M059J (cell line): ENCODE measurements at places on chromosomes 1 and 21.

DNA sequence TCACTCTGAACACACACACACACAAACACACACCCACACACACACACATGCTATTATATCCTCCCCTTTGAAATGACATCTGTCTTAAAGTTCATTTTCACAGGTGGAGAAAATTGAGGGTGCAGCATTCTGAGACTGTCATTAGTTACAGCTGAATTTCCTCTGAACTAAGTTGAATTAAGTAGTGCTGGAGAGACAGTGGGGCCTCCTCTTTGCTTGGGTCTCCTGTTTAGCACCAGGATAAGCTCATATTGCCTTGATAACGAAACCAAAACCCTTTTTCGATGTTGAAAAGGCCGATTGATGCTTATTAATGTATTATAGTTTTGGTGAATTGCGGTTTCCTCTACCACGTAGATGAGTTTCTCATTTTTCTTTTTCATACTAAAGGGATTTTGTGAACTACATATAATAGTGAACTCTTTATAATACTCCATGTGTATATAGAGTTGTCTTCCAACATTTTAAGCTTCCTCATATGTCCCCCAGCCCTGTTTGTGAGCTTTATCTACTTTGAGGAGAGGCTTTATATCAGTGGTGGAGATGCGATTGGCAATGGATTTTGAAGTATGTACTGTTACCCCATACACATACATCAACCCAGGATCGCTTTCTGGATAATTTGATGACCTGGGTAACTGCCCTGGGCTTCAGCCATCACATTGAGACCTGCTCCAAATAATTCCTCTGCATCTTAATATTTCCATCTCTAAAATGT, 17.4 kb downstream of the DYNLT5 start:
- DNase-seq, result peak; percentile 17

- DNase-seq, result peak; percentile 48
Observed at GRCh38 chr1:35726450-35727433, 8.1 kb upstream of the C1orf216 start.

- DNase-seq, result no peak
Observed at GRCh38 chr1:150302338-150302737, 8.7 kb downstream of the MRPS21 start.

- no peak for DNase-seq
Observed at GRCh38 chr1:171702598-171702997, 39.3 kb downstream of the VAMP4 start.
